Upper lobe of right lung (tissue), 1 donor: ENCODE measurements at places on chromosomes 3 and 15.

DNA sequence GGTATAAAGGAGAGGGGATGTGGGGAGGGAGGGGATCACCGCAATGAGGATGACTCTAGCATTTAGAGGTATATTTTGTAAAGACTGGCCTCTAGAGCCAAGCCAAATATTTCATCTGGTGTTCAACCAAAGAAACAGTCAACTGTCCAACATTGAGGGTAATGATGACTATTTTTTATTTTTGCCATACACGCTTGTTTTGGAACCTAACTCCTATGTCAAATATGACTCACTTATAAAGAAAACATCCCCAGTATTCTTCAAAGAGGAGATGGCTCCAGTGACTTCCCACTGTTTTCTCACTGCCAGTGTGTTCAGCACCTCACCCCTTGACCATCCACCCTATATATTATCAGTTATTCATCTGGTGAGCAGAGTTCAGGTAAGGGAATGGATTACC is 77.3 kb downstream of the WNT5A start:
- DNase-seq = no peak

DNA sequence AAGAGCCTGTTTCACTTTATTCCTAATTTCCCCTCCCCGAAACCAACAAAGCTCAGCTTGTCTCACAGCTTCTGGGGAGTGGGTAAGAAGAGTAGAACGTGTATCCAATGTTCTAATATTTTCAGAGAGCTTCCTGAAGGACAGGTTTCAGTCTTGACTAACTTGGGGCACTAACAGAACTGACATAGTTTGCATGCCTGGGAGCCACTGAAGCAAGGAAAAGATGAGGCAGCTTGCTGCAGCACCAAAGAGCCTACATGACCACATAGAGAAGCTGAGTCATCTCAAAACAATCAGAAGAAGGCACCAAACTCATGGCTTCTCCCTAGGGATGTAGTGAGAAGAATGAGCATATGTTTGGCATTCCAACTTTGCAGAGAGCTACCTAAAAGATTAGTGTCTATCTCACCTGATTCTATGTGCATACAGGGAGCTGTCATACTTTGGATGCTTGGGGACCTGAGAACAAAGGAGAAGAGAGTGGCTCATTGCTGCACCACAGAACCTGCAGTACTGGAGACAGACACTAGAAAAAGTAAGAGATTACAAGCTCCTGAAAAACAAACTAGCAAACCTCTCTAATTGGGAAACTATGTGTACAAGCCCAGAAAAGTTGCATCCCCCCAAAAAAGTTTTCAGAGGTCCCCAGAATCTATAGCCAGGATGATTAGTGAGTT is 86.9 kb downstream of the DCLK3 start:
- DNase-seq = no peak

DNA sequence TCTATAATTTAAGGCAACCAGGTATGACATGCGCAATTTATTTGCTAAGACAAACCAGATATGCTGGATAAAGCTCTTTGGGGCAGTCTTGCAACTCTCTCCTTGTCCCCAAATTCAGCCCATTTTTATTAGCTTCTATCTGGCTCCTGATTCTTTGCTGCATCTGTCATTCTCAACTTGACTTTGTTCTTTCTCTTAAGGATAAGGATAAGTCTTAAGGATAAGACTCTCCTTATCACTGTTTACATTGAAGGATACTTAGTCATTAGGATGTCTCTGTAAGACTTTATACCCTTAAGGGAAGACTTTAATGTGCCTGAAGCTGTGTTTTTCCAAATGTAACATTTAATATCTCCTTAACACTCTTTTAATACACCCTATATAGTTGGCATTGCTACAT is 49.2 kb downstream of the ALCAM start:
- DNase-seq = no peak

GRCh38 chr3:159305017-159305416 is 503.2 kb downstream of the MFSD1 start:
- DNase-seq = no peak

- peak; percentile 57 for DNase-seq
Observed at GRCh38 chr15:100763835-100764750, 115.5 kb upstream of the ALDH1A3 start.

GRCh38 chr3:157175691-157176507 is 16.0 kb upstream of the CCNL1 start:
- peak; percentile 70 for DNase-seq

GRCh38 chr3:127209840-127210653 is 17.1 kb downstream of the PRR23E start:
- DNase-seq = no peak

- no peak for DNase-seq
Observed at GRCh38 chr3:157868946-157869345, 237.3 kb downstream of the SHOX2 start.

- DNase-seq = no peak
Observed at GRCh38 chr15:55774113-55774970, 31.4 kb upstream of the PRTG start.

- no peak for DNase-seq
Observed at GRCh38 chr3:171156401-171157010, 130.0 kb upstream of the SLC2A2 start.

DNA sequence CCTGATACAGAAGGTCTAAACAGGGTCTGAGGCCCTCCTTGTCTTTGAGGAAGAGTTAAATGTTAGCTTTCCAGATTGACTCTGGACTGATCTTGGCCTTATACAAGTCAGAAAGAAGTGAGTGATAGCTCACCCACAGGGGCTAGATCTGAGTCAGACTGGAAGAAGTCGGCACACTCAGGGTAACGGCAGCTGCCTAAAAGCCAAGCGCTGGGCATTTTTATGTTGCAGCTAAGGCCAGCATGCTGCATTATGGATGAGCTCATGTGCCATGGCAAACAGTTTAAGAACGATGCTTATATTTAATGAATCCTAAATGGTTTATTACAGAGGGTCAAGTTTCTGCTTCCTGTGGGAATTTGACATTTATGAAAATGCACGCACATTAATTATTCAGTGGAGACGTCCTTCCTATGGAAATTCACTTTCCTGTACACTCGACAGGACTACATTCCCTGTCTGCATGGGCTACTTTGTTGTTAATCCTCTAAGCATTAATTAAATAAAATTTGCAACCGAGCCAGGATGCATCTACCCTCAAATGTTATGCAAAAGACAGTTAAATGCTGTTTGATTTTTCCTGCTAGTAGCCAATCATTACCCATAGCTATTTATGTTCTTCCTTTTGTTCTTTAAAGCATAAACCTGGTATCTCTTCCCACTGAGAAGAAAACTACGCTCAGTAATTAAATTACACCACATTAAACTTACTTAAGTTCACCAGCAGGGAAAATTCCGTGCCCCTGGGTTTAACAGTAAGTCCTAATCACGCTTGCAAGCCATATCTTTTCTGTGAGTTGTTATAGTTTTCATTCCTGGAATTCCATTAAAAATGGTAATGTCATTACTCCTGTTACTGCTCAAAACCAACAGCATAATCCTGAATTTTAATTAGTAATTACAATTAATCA is 762.7 kb upstream of the CFAP20DC start:
- DNase-seq = no peak

DNA sequence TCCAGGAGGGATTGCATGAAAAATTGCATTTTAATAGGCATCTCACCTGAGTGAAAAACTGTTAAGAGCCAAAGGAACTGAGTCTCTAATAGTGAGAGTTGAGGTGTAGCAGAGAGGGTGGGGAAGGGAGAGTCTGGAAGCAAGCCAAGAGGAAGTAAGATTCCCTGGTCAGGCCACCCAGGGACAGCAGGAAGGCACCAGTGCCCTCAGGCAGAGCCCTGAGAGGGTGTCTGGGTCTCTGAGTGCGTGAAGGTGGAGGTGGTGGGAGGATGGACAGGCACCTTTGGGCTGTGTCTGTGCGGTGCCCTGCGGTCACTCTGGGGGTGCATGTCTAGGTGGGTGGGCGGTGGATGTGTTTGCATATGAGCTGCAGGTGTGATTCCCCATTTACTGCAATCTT is 300.4 kb upstream of the ROPN1 start:
- DNase-seq = no peak

DNA sequence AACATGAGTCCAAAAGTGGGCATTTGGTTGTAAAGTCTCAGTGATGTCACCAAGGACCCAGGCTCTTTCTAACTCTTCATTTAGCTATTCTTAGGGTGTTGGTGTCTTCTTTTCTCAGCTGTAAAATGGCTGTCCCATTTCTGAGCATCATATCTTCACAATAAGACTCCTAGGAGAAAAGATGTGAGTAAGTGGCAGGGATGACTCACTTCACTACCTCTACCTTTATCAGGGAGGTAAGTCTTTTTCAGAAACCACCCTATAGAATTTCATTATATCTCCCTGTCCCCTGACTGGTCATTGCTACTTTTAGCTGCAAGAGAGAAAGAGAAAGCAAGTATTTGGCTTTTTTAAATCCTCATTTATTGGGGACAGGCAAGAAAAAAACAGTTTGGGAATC is 300.2 kb upstream of the RBMS3 start:
- no peak for DNase-seq

DNA sequence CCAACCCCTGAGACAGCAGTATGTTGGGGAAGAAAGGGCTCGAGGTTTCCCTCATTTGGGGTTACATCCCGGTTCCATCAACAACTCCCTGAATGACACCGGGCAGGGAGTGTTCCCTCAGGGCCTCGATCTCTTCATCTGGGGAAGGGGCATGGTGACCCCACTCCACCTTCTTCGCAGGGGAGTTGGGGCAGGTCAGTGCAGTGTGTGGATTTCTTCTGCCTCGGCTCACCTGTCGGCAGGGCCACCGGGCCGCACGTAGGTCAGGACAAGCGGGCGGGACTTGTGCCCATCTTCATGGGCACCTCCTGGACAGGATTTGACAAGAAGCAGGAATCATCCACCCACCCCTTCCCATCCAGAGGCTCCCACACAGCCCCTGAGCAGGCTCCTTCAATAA is 17.4 kb downstream of the GRIP2 start:
- peak; percentile 47 for DNase-seq

GRCh38 chr15:69807721-69808120 is 290.0 kb downstream of the TLE3 start:
- DNase-seq = no peak

DNA sequence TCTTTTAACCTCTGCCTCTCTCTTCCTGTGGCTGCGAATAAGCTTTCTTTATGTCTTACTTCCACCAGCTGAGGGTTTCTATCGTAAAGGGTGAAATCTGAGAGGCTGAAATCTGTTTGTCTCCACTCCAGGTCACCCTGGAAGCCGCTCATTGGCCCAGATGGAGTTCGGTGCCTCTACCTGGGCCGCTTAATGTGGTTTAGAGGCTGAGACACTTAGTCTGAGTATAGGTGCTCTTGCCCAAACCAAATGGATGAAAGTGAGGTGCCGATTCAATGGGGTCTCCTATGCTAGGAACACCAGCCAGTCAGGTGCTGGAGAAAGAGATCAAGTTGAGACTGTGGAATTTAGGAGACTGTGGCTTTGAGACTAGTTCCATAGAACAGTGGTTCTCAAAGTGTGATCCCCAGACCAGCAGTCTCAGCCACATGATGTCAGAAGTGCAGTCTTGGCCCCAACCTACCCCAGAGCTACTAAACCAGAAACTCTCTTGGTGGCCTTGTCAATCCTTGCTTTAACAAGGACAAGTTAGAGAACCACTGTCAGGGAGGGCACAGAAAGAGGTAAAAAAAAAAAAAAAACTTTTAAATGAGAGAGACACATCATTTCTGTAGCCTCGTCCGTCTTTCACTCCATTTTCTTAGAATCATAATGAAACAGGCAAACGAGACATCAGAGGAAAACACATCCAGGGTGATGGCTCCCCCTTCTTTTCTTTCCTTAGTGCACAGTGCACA is 54.9 kb upstream of the CCR2 start:
- no peak for DNase-seq

- DNase-seq = no peak
Observed at GRCh38 chr3:15438983-15439382, 11.6 kb downstream of the EAF1 start.

GRCh38 chr3:10386121-10386520 is 65.2 kb upstream of the SEC13 start:
- no peak for DNase-seq

DNA sequence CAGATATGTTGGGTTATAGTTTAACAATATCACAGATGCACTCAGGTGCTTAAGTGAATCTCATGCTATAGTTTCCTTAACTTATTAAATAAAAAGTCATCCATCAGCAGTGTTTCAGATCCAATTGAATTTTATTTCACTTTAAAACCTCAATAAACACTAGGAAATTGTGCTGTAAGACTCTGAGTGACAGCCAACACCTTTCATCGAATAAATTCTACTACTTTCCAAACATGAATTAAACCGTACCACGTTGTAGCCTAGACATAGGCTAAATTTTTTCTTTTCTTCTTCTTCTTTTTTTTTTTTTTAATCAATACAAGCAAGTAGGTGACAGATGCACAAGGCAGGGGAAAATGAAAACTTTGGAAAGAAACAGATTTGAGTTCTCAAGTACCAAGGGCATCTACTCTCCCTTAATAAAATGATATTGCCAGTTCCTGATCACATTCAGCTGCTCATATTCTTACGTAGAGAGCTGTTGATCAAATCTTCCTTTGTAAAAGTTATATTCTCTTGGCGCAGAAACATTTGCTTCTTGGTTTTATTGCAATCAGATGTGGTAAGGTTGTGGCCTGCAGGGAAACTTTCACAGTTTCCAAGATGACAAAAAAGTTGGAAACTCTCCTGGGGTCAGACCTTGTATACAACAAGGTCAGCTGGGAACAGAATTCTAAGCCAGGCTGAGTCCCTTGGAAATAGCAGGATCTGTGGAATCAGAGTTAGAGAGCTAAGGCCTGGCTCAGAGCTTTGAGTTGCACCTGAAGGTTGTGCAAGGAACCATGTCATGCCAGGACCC is 147.7 kb downstream of the CD47 start:
- no peak for DNase-seq
